ENCODE measurements at places on chromosomes 3 and 15. TPM values are rescaled to one million over a fixed set of nuclear protein-coding genes. Genes with fewer than 3 reads are reported as not detected.

- ATAC-seq, result no peak
Observed at GRCh38 chr3:14787630-14788029, 31.1 kb upstream of the FGD5 start.

- ATAC-seq, result peak; percentile 97
Observed at GRCh38 chr3:184039414-184039813, 7.9 kb downstream of the HTR3D start.

GRCh38 chr3:122100591-122101463, 45.7 kb downstream of the CD86 start:
- ATAC-seq, result peak; percentile 48

DNA sequence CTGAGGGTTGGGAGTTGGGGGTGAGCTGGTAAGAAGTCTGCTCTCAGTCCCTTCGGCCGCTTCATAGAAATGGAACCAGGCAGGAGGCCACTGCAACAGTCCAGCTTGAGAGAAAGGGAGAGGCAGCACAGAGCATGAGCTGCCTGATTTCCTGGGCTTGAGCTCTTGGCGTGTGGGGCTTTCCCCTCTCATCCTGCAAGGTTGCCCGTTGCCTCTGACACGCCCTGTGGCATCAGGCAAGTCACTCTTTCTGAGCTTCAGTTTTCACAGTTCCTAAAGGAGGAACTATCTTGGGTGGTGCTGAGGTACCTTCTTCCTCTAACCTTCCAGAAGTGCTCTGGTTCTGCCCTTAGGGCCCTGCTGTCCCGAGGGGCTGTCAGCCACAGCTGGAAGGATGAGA, 4.9 kb downstream of the MESP2 start:
- ATAC-seq, result peak; percentile 74

GRCh38 chr3:194979173-194979572, 291.8 kb downstream of the XXYLT1 start:
- no peak for ATAC-seq

DNA sequence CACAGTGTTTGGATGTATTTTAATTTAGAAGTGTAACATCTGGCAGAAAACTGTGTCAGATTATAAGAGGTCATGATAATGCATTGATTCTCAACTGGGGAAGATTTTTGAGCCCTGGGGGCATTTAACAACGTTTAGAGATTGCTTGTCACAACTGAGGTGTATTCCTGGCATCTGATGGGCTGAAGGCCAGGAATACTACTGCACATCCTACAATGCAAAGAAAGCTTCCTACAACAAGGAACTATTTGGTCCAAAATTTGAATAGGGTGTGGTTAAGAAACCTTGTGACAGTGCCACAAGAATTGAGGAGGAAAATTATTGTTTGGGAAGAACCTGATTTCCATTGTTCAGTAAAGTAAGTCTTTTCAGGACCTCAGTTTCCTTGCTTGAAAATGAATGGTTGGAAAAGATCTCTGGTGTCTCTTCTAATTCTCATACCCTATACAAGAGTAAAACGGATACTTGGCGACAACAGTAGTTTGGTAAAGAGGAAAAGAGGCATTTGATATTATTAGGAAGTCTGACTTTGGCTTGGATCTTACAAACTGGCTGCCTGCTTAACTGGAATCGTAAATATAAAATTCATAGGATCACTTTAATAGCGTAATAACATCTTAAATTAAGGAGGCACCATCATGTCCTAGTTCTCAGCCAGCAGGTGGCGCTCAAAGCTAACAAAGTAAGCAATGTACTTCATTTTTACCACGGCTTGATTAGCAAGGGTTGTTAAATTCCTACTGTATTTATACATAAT, 4.3 kb downstream of the DAZL start:
- ATAC-seq, result no peak

- ATAC-seq, result no peak
Observed at GRCh38 chr15:73022161-73022560, 30.1 kb upstream of the NEO1 start.

Gene FBN1
- total RNA-seq, result 6.9 TPM

- no peak for ATAC-seq
Observed at GRCh38 chr3:70583682-70584081, 271.2 kb upstream of the MDFIC2 start.

GRCh38 chr3:195698647-195699387, 22.0 kb upstream of the MUC20 start:
- no peak for ATAC-seq

- no peak for ATAC-seq
Observed at GRCh38 chr3:187954516-187954872, 199.5 kb upstream of the LPP start.

GRCh38 chr3:14476583-14477265, 63.4 kb downstream of the GRIP2 start:
- ATAC-seq, result no peak

Gene GOLGA6L7
- not detected for total RNA-seq
